ENCODE measurements at places on chromosomes 3 and 15.

DNA sequence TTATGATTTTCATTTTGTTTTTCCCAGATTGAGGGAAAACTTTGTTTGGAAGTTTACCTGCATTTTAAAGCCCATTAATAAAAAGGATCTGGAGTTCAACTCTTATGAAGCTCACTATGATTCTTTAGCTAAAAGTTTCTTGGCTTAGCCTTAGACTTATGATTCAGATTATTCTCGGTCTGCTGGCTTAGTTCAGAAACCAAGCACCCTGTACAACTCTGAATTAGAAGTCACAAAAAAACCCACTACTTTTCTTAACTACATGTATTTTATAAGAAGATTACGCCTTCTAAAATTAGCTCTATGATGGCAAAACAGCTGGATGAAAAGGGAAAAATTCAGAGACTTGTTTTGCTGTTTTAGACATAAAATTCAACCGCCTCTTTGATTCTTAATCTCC, 14.3 kb upstream of the DENND4A start:
- DNase-seq: no peak

- DNase-seq: peak; percentile 50
Observed at GRCh38 chr3:14265246-14265962, 86.8 kb downstream of the LSM3 start.

GRCh38 chr15:97962263-97962662, 1.8 kb downstream of the ARRDC4 start:
- DNase-seq: peak; percentile 26

DNA sequence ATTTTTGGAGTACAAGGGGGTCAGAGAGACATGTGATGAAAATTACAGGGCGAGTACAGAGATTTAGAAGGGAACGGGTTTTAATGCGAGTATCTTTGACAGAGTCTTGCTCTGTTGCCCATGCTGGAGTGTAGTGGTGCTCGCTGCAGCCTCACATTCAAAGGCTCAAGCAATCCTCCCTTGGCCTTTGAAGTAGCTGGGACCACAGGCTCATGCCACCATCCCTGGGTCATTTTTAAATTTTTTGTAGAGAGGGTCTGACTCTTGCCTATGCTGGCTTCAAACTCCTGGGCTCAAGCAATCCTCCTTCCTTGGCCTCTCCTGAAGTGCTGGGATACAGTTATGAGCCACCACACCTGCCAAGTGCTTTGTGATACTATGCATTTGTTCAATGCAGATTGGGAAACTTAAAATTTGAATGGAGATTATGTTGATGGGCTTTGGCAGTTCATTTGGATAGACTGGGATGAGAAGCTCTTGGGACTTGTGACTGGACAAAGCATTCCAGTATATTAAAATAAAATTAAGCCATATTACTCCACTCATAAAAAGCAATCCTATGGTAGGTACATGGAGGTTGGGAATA, 4.0 kb upstream of the LMLN start:
- DNase-seq: no peak

DNA sequence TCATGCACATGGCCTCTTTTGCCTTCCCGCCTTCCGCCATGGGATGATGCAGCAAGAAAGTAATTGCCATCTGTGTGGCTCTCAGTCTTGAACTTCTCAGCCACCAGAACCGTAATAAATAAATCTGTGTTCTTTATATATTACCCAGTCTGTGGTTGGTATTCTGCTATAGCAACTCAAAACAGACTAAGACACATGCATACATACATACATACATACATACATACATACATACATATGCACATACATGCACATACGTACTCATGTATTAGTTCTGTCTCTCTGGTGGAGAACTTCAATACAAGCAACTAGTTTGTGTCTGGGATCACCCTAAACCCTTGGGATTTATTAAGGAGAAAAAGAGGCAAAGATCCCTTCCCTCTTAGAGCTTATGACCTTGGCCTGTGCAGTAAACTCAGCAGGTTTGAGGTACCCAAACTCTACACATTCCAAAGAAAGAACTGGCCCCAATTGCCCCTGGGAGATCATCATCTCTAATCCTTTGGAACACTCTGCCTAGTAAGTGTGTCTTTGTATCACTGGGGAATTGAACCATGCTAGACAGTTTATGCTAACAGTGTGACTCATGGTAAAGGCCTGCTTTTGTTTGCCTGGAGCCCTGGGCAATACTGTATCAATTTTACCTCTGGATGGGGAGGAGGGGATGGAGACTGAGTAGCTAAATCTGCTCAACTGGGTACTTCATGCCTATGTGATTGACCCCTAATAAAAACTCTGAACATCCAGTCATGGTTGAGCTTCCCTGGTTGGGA, 115.6 kb upstream of the LMCD1 start:
- DNase-seq: no peak

GRCh38 chr15:26838742-26839460, 28.0 kb upstream of the GABRA5 start:
- peak; percentile 6 for DNase-seq

DNA sequence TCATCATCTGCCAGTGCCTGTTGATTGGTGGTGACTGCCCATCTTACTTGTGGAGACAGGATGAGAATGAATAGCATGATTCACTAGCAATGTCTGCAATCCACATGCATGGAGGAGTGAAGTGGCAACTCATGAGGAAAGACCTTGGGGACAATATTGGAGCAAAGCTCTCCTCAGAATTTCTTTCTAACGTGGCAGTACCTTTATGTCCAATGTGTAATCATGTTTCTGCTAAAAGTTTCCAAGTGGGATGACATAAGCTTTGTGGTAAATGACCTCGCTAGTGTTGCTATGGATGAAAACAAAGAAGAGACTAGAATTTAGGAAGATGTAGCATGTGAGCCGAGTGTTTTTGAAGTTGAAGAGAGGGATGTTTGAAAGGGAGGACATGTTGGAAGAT, 117.8 kb downstream of the CPNE4 start:
- DNase-seq: no peak

DNA sequence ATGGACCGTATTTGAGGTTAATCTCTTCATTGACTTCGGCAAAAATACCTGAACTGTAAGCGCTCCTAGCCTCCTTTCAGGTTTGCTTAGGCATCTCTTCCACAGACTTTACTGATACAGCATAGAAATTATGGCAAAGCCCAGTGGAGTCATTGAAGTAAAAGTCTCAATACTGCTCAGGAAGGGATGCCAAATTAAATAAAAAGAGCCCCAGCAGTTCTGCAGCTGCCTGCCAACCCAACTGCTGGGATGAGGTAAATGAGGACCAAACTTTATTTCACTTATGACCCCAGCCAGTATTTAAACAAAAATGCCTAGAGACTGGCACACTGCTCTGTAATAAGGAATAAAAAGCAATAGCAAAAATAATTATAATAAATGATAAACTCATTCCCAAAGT, 65.4 kb downstream of the IQCH start:
- DNase-seq: no peak

DNA sequence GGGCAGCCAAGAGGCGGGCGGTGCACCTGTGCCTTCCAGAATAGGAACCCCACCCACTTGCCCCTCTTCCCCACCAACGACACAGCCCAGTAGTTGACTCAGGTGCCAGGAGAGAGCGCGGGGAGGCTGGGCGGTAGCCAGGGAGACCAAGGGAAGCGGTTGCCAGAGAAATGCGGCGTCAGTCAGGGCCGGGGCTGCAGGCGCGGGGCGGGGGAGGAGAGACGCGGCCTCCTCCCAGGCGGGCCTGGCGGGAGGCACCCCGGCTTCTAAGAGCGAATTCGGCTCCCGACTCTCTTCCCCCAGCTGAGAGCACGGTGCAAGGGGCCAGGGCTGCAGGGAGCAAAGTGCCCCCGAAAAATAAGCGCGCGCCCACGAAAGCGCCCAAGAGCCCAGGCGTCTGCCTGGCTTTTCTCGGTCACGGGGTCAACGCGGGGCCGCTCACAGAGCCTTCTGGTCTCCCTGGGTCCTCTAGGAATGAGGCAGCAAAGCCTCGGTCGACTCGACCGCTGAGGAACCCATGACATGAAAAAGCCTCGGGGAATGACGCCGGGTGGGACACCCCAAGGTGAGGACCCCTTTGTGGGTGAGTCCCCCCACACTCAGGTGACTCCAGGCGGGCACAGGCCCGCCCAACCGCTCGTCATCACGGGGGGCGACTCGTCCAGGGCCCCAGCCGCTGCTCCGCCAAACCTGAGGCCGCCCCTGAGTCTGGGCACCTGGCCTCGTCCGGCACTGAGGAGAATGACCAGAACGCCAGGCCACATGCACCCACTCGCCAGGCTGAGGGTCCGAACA, 716 bp downstream of the CPEB1 start:
- no peak for DNase-seq

GRCh38 chr3:38371541-38372213, 25.1 kb downstream of the XYLB start:
- DNase-seq: no peak

DNA sequence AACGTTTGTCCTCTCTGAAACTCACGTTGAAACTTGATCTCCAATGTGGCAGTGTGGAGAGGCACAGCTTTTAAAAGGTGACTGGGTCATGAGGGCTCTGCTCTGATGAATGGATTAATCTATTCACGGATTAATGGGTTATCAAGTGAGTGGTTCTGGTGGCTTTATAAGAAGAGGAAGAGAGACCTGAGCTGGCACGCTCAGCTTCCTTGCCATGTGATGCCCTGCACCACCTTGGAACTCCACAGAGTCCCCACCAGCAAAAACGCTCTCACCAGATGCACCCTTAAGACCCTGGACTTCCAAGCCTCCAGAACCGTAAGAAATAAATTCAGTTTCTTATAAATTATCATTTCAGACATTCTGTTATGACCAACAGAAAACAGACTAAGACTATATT, 2.6 kb downstream of the PPP1R2 start:
- DNase-seq: no peak

DNA sequence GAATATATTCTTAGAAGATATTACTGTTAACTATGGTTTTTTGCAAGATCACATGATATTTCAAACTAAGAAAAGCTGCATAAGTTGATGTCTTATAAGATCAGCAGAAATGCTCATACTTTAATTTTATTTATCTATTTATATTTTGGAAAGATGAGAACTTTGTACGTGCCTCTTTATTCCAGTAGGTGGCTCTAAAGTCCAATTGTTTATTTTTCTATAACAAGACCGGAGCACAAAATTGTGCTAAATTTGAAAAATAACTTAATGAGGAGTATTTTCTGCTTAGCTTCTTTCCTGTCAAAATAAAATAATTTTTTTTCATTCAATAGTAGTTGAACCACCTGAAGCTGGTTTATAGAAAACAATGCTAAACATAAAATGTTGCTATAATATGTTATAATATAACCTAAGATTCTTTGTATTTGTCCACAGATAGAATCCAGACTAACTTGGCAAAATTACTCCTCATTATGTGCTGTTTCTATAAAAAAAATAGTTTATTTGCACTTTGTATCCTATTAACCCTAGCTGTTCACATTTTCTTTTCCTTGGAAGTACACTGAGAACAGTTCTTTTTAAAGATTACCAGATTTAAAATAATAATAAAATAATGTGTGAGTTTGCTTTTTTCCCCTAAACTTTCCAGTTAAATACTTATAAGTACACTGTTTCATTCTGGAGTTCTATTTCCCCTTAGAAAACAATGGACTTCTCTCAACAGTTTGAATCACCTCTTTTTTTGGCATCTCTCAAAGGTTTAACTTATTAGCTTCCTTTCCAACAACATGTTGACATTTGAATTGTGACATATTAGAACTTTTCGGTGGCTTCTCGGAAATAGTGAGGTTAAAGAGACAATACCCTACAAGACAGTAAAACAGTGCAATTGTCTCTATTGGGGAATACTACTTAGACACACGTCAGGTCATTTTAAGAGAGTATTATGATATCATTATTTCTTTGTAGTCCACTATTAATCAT, 530.0 kb downstream of the MECOM start:
- peak; percentile 55 for DNase-seq

DNA sequence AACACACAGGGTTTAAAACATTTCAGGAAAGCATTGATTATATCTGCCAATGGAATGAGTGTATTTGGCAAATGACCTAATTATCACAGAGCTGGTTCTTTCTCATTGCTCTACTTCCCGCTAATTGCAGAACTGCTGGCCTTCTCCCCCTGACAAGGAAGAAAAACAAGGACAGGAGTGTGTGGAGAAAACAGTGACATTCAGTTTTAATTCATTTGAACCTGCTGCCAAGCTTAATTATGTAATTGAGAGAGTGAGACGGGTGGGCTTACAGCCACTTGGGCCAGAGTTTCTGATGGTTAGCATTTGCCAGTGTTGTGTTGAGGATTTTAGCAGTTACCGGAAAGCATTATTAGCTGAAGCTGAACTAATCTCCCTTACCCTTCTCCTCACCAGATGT, 301.4 kb downstream of the RBMS3 start:
- DNase-seq: no peak

DNA sequence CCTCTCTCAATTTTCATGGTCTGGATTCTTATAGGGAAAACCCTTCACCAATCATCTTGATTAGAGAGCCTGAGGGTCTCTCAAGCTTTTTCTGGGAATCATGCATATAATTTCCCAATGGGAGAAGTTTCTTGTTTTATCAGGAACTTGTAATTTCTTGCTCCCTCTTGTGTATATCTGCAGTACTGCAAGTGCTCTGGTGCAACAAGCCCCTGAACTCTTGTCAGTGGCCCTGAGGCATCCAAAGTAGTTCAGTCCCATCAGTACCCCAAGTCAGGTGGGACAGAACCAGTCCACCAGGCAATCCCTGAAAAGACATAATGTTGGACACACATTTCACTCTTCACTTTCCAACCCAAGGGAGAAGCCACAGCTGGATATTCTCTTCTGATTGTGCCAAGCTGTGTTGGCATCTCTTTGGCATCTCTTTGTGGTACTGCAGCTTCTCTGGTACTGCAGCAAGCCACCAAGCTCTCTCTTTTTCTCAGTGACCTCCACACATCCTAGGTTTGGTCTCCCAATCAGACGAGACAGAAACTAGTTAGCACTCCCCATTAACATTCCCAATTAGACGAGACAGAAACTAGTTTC, 214.5 kb downstream of the ZIC4 start:
- DNase-seq: peak; percentile 63

DNA sequence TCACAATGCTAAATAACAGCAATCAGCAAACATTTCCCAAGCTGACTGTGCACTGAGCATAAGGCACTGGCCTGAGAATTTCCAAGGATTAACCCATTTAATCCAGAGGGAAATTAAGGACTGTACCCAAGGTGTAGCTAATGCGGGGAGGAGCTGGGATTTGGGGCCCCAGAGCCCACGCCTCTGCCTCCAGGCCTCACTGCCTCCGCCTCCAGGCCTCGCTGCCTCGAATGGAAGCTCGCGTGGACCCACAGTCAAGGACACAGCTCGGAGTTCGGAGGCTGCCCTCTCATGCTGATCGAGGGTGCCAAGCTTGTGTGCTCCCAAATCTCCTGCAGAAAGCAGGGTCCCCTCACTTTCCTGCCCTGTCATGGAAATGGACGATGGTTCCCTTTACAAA, 76.5 kb upstream of the SNRPA1 start:
- DNase-seq: no peak

All from RKO (cell line).